ENCODE measurements at places on chromosomes 1 and 21.

GRCh38 chr1:162376691-162377090 lies at the start of gene SPATA46:
SPATA46 (minus strand) TSS chr1:162376854; CDS start chr1:162376790, 64 bp downstream.
- DNase-seq, result no peak

GRCh38 chr1:94121411-94121821 lies 468 bp upstream of the ABCA4 start:
- DNase-seq, result no peak

- DNase-seq, result no peak
Observed at GRCh38 chr1:180248731-180249681, 18.9 kb downstream of the LHX4 start.

DNA sequence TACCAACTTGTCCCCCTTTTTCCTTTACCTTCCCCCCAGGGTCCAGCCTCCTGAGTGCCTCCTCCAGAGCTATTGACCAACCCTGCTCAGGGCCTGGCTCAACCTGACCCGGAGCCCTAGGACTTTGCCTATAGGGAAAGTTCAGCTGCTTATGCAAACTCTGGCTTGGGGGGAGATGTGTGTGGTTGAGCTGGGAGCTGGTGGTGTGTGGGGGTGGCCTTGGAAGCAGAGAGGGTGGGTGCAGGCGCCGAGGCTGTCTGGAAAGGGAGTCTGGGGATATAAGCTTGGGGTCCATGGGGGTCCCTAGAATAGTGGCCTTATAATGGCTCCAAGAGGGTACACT lies 14.1 kb downstream of the KCNQ4 start:
- DNase-seq, result no peak

GRCh38 chr1:208122612-208123358 lies 121.4 kb downstream of the PLXNA2 start:
- DNase-seq, result no peak

DNA sequence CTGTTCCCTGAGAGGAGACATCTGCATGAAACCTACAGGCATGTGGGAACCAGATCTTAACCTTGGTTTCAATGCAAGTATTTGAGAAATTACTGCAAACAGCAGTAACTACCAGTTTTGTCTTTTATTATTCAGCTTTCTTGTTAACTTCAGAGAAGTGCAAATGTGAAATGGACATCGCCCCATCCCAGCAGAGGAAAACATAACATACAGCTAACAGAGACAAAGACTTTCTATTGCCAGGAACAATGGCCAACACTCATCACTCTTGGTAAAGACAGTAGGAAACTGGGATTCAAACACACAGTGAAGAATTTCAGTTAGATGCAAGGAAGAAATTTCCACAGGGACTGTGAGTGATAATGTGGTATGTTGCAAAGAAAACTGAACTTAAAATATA lies 115.1 kb downstream of the SLC30A10 start:
- no peak for DNase-seq

DNA sequence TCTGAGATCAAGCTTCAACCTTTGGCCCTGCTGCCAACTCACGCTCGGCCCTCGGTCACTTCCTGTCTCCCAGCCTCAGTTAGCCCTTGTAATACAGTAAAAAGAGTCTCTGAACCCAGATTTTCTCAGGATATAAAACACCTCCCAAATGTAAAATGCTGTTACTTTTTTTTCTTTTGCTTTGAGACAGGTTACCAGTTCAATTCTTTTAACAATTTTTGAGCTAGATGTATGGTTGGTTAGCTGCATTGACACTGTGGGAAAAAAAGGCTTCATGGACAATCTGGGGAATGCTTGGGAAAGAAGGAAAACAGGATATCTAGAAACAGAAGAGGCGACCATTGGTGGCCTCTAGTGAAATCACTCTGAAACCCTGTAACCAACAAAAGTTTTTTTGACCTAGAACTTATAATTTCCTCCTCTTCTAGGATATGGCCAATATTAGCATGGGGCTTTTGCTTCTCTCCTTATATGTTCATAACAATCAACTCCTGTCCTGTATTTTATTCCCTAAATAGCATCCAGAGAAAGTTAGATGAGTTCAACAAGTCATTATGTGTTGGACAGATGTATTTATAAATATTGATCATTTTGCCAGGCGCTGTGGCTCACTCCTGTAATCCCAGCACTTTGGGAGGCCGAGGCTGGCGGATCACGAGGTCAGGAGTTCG lies 1.3 kb downstream of the CMPK1 start:
- no peak for DNase-seq

GRCh38 chr1:1768249-1768992 lies 9.8 kb downstream of the NADK start:
- DNase-seq, result no peak

GRCh38 chr1:175070818-175071217 lies 3.2 kb downstream of the TNN start:
- DNase-seq, result no peak

- no peak for DNase-seq
Observed at GRCh38 chr1:201939148-201939547, 7.2 kb downstream of the LMOD1 start.

DNA sequence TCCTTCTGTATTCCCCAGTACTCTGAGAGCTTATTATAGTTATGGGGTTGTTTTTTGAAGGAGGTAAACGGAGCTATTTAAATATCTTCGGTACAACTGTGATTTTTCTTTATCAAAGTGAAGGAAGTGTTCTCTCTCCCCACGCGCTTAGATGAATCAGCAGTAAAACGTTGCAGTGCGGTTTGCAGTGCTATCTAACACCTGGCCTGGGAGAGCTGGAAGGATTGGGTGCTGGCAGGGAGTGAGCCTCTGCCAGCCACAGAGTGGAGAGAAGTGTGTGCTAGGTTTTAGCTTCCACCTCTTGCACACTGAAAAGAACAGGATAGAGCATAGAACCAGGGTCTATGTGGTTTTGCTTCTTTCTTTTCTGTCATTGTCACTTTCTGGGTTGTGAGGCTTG lies 165.9 kb downstream of the SDCCAG8 start:
- peak; percentile 71 for DNase-seq

DNA sequence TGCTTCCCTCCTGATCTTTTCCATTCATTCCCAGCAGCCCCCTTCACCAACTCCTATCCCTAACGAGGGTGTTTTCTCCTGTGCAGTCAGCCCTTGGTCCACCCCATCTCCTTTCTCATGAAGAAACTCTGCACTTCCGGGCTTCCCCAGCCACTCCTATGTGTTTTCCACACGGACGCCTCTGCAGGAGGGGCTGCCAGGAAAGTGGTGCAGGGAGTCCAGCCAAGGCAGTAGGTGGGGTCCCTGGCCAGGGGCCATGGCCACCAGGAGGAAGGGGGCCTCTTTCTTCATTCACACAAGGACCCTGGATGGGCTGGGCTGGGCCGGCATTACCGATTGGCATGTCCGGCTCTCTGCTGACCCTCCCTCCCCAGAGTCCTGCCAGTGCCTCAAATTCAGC lies 72.8 kb upstream of the EFHD2 start:
- DNase-seq, result no peak

DNA sequence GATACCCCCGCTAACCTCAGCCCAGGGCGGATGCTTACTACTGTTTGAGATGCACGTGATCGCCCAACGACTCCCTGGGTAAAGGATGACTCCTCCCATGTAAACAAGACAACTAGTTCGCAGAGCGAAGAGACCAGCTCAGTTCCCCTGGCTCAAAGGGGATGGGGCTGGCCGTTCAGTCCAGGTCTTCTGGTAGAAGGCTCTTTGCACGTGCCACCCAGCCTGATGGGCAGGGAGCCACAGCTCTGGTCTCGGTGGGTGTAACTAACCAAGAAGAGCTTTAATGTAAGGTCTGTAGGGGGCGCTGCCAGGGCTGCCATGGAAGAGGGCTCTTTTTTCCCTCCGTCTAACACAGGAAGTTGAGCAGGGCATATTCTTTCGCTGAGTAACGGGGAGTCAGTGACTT lies 49.4 kb upstream of the PARP1 start:
- no peak for DNase-seq

DNA sequence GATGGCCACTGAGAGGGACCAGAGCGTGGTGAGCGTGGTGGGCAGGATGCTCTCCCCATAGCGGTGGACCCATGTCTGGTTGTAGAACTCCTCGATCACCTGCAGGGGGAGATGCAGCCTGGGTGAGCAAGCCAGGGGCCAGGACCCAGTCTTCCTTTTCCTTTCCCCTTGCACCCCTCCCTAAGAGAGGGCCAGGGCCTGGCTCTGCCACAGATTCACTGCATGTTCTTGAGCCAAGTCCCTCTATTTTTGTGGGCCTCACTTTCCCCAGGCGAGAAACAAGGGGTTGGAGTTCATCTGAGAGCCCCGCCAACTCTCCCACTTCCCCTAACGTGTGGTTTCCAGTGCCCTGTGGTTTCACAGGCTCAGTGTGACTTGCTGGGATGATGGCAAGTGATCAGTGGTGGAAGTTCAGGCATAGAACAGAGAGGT lies 27.5 kb downstream of the SLC2A1 start:
- DNase-seq, result peak; percentile 56

- no peak for DNase-seq
Observed at GRCh38 chr21:28592205-28592865, 400.3 kb downstream of the LTN1 start.

DNA sequence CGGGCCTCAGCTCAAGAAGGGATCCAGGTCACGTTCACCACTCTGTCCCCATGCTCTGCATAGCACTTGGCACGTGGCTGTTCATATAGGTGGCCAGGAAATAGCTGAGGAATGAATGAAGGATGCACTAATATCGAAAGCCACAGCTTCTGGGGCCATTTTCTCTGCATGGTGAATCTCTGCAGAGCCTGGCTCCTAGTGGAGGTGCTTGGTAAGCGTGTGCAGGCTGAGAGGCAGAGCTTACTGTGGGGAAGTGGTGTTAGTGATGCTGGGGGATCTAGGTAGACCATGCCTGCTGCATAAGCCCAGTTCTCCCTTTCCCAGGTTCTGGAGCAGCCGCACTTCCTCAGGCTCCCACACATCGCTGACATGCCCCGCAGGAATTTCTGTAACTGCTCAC lies 8.3 kb downstream of the CSRP1 start:
- DNase-seq, result peak; percentile 20

DNA sequence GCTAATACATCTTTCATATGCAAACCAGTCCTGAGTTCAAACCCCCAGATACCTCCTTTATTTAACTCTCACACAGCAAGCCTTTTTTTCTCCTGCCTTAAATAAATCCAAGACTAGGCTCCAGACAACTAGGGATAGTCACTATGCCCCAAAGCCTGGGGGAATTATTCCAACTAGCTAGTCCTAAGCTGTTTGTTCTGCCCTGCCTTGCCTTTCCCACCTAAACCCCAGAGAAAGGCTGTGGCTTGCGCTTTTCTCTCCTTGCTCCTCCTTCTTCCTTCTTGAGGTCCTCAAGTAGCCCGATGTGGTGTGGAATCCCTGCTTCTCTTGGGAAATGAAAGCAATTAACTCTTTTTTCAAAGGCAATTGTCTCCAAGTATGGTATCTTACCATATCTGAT lies 31.8 kb downstream of the C1orf87 start:
- no peak for DNase-seq

DNA sequence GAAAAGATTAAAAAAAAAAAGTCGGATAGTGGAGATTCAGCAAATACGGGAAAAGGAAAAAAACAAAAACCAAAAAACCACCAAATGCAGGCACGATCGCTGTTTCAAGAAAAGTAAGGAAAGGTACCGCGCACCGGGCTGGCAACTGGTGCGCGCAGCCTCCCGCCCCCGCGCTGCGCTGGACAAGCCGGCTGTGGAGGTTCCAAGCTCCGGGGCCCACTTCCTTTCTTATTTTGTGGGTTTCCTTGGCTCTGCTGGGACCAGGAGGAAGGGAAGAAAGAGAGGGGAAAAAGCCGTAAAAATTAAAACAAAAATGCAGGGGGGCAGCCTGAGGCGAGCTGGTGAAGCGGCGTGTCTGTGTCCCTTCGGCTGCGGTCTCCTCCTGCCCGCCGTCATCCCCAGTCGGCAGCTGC lies 233 bp downstream of the ADAMTS5 start:
- peak; percentile 24 for DNase-seq

DNA sequence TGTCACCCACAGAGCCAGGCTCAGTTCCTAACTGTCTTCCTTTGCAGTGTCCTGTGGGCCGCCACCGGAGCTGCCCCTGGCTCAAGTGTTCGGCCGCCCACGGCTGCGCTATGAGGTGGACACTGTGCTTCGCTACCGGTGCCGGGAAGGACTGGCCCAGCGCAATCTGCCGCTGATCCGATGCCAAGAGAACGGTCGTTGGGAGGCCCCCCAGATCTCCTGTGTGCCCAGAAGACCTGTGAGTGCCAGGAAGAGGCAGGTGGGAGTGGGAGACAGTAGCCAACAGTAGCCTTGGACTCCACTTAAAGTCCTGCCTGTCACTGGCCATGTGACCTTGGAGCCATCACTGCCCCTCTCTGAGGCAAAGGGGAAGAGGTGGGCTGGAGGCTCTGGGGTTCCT lies 16.6 kb downstream of the BCAN start:
- DNase-seq, result no peak

DNA sequence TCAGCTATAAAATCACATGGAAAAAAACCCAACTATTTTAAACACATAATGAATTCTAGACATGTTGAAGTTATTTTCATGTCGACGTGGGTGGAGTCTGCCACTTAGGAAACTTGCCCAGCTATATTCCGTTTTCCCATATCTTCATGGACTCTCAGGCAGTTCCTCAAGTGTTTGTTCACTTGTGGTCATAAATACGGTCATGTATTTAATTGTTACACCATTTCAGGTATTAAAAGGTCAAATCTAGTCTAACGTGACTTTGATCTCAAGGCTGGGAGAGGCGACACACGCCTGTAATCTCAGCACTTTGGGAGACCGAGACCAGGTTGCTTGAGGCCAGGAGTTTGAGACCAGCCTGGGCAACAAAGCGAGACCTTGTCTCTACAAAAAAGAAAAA lies 346.9 kb downstream of the PBX1 start:
- no peak for DNase-seq

GRCh38 chr1:245742896-245743295 lies 588.1 kb downstream of the KIF26B start:
- DNase-seq, result no peak

DNA sequence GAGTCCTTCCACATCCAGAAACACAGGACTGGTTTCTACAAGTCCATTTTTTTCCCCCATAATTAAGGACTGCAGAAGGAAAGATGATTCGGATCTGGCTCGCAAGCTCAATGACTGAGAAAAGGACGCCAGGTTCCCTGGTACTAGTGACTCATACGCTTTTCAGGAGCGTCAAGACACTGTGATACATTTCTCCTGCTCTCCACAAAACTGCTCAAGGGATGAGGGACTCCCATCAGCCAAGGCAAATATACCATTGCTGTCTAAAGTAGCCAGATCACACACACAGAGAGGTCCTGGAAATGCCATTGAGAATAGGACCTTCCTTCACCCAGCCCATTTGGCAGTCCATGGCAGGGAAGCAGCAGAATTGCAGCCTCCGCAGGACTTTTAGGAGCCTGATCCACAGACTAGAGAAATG lies 253.6 kb upstream of the IRF2BP2 start:
- DNase-seq, result peak; percentile 56

GRCh38 chr1:177427811-177428210 lies 257.1 kb downstream of the BRINP2 start:
- DNase-seq, result no peak

Data from cardiac fibroblast (primary cell).